Activated CD4-positive, alpha-beta T cell treated with anti-CD3 and anti-CD28 coated beads, Interleukin-2, amount 50 U/mL, for 1 hour (primary cell): ENCODE measurements at places on chromosomes 2 and 18.

DNA sequence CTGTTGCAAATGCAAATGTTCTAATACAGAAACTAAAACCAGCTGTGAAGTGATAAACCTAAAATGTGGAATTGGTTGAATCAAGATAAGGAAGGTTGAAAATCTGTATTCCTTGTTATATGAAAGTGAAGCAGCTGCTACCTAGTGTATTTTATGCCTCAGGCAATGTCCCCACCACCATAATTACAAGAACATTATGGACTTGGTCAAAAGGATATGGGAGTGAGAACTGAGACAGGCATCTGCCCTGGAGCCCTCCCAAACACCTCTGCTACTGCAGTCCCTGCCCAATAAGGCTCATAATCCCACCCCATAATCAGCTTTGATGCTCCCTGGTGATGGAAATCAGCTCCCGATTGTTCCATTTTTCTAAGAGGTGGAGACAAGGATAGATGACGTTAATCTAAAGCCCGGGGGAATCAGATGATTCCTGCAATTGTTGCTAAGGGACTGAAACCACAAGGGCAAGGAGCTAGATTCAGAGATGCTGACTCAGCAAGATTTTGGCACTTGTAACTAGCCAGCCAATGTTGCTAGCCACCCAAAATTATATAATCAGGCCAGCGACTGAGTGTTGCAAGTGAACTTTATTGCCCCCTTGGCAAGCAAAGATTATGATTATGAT, 69.5 kb downstream of the EVA1A start:
- no peak for DNase-seq

DNA sequence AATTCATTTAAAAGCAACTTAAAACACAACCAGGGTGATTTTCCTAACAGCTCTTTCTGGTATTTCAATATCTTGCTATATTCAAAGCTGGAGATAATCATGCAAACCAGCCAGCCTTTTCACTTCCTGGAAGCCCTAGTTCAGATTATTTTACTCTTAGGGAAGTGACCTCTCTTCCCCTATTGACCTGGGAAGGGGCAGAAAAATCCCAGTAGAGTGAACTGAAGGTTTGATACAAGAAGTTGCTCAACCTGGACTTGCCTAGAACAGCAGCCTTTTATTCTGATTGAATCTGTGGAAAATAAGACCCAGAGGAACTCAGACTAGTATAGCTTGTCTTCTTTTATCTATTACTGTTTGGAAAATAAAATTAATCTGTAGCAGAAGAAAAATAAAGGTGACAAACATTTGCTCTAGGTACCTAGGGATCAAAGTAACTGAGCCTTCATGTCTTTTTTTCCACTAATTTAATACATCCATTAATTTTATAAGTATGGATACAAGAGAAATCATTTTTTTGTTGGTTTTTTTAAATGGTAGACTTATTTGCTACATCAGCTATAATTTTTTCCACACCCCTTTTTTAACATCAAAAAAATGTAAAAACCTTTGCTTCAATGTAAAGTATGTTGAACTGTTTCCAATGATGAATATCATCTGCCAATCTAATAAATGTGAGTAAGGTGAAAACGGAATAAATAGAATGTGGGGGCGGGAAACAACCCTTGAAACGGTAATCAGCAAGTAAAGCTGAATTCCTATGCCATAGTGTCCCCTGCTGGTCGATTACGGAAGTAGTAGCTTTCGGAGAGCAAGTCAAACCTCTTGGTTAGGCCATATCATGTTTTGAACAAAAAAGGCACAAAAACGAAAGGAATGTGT, 629.9 kb downstream of the NRXN1 start:
- DNase-seq = no peak

GRCh38 chr2:167718560-167718959, 528.8 kb downstream of the STK39 start:
- DNase-seq = no peak

GRCh38 chr2:240595381-240596079, 9.0 kb downstream of the CAPN10 start:
- no peak for DNase-seq

DNA sequence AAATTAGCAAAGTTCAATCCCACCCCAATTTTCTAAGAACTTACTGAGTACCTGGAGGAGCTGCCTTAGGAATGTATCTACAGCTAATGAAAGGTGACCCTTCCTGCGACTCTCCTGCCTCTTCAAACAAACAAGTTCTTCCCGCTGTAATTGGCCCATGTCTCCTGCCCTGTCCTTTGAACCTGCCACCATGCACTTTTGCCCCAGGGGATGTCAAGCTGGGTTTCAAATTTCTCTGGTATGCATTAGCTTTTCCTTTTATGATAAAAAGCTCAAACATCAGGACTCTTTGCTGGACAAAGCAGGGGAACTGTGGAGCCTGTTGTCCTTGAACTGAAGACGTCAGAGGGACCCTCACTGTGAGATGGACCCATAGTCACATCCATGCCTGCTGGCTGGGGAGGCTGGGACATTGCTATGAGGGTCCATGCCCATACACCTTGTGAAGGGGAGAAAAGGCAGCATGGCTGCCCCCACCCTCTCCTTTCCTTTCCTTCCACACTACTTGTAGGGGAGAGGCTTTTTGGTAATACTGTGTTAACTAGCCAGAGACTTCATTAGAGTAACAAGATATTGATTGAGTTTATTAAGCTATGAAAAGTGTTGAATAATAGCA, 210.7 kb upstream of the COPS8 start:
- no peak for DNase-seq
